Fibroblast of lung (primary cell): ENCODE measurements at places on chromosomes 1 and 21.
A peak's percentile ranks its signal among the peaks of the same experiment; 100 is the strongest.

GRCh38 chr1:114024049-114024448 is 44.8 kb downstream of the OLFML3 start:
- no peak overlapping the region for H3K4me3 ChIP-seq
- no peaks in the 10 kb centered on the region for H3K36me3 ChIP-seq
- no peaks in the 10 kb centered on the region for H3K4me1 ChIP-seq

- DNase-seq, result no peak
- H3K36me3 ChIP-seq, result no peaks in the 10 kb centered on the region
- no peaks in the 10 kb centered on the region for H3K27me3 ChIP-seq
These were observed 279.6 kb downstream of the NFIA start for GRCh38 chr1:61361931-61362330.

DNA sequence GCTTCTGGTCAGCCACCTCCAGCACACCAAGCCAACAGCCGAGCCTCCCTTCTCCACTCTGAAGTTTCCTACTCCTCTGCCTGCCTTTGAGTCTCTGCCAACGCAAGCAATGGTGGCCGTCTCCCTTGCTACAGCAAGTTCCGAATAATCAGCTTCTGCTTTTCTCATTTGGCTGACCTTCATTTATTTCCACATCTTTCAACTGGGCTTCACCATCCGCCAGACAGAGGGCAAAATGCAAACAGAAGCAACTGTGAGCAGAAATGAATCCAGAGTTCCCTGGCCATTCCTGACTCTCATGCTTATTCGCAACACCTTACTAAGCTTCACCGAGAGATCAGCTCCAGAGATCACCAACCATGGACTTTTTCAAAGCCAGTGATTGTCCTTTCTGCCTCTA is 621.0 kb downstream of the NPHP4 start:
- no peaks in the 10 kb centered on the region for H3K27me3 ChIP-seq
- H3K27ac ChIP-seq, result no peak overlapping the region
- no peak for DNase-seq
- no peak overlapping the region for H3K4me3 ChIP-seq
- no peaks in the 10 kb centered on the region for H3K4me1 ChIP-seq

DNA sequence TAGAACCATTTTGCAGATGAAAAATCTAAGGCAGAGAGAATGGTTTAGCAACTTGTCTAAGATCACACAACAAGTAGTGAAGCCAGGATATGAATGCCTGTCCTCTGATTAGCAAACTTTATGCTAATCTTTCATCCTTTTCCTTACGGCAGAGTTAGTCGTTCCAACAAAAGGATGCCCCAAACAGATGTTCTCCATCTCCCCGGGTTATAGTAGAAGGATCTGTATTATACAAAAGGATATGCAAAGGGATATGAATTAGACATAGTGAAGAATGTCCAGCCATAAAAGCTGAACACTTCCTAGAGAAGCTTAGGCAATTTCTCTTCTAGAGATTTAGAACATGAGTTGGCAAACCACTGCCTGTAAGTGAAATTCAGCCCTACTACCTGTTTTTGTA is 291.6 kb upstream of the DUSP10 start:
- no peaks in the 10 kb centered on the region for H3K4me1 ChIP-seq
- H3K27me3 ChIP-seq, result no peaks in the 10 kb centered on the region
- H3K4me3 ChIP-seq, result no peak overlapping the region
- H3K36me3 ChIP-seq, result no peaks in the 10 kb centered on the region
- H3K27ac ChIP-seq, result no peak overlapping the region
- DNase-seq, result no peak

DNA sequence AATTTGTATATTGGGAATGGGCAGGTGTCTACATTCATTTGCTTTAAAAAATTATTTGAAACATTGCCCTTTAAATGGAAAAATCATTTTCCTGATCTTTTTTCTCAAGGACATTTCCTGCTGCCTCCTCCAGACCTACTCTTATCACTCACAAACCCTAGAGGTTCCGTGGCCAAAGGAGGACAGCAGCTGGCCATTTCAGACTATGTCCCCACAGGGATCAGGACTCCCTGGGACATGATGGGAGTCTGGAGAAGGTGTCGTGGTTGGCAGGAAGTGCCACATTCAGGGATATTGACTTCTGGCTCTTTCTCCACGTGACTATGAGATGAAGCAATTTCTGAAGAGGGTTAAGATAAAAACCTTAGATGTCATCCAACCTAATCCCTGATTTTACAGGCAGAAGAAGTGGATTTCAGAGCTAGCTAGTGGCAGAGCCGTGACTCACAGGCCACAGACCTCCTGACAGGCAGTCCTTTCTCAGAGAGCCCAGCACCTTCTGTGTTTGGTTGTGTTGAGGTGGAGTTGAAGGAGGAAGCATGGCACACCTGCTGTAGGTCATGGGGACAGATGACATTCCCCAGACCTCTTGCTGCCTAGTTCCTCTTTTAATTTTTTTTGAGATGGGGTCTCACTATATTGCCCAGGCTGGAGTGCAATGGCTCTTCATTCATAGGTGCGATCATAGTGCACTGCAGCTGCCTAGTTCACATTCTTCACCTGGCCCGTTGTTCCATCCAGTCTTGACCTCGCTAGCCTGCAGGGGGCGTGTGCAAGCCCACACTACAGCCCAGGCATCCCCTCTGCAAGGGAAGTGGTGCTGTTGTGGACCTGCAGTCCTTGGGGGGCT is 25.5 kb upstream of the IL10 start:
- no peak overlapping the region for H3K4me3 ChIP-seq
- no peak for DNase-seq
- peaks cover 2% of the 10 kb centered on the region for H3K4me1 ChIP-seq
- H3K27ac ChIP-seq, result no peak overlapping the region
- H3K27me3 ChIP-seq, result no peaks in the 10 kb centered on the region

DNA sequence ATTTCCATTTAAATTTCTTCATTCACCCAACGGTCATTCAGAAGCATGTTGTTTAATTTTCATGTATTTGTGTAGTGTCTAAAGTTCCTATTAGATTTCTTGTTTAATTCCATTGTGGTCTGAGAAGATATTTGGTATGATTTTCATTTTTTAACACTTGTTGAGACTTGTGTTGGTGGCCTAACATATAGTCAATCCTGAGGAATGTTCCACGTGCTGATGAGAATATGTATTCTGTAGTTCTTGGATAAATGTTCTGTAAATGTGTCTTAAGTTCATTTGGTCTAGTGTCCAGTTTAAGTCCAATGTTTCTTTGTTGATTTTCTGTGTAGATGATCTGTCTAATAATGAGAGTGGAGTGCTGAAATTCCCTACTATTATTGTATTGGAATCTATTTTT is 22.7 kb upstream of the LCE5A start:
- H3K4me3 ChIP-seq, result no peak overlapping the region
- no peak overlapping the region for H3K27ac ChIP-seq
- H3K36me3 ChIP-seq, result no peaks in the 10 kb centered on the region
- H3K4me1 ChIP-seq, result no peaks in the 10 kb centered on the region
- no peaks in the 10 kb centered on the region for H3K27me3 ChIP-seq

GRCh38 chr21:26795412-26795805 is 49.8 kb downstream of the ADAMTS1 start:
- H3K4me3 ChIP-seq, result no peak overlapping the region
- no peaks in the 10 kb centered on the region for H3K4me1 ChIP-seq
- no peaks in the 10 kb centered on the region for H3K27me3 ChIP-seq
- DNase-seq, result no peak
- H3K27ac ChIP-seq, result no peak overlapping the region

DNA sequence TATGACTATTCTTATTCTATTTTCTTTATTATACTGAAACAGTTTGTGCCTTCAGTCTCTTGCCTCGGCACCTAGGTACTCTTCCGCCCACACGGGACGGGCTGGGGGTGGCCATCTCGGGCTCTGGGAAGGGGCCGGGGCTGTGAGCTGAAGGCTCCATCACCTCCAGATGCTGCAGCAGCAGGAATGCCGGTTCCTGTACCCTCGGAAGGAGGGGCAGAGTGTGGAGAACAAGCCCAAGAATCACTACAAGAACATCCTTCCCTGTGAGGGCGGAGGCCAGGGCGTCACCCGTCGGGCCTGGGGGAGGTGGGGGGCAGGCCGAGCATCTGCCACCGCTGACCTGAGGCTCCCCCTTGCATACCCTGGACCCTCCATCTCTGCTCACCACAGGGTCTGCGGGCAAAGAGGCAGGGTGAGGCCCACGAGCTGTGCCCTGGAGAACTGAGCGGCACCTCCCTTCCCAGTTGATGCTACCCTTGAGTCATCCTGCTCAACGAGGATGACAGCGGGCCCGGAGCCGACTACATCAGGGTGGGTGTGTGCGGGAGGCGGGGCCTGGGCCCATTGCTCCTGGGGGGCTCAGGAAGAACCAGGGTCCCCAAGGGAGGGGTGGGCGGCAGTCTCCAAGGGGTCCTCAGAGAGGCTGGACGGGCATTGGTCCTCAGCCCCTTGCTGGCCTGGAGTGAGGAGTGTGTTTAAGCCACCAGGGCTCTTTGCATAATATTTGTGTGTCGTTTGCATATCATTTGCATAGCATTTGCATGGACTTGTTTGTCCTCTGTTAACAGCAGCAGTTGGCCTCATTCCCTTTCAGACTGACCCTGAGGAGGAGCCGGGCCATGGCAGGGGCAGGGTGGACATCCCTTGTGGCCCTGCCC is 7.5 kb downstream of the RNF223 start:
- DNase-seq, result no peak
- no peak overlapping the region for H3K27ac ChIP-seq
- peaks cover 8% of the 10 kb centered on the region for H3K4me1 ChIP-seq
- H3K36me3 ChIP-seq, result no peaks in the 10 kb centered on the region
- no peak overlapping the region for H3K4me3 ChIP-seq

DNA sequence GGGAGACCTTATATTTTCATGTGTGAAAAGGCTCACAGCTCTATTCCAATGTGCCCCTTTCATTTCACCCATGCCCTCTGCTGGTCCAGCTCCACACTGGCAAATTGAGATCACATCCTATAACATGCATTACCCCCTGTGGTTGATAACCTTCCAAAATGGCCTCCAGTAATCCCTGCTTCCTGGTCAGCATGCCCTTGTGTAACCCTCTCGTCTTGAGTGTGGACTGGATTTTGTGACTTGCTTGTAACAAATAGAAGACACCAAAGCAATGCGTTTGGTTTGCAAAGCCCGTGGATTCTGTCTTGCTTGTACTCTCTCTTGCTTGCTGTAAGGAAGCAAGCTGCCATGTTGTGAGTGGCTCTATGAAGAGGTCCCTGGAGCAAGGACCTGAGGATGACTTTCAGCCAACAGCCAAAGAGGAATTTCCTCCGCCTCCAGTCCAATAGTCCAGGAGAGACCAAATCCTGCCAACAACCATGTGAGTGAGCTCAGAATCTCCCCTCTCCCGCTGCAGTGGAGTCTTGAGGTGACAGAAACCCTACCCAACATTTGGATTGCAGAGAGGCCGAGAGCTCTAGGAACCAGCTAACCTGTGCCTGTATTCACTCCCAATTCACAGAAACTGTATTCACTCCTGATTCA is 17.4 kb downstream of the KCNA10 start:
- DNase-seq, result no peak
- H3K27me3 ChIP-seq, result peaks cover 3% of the 10 kb centered on the region
- H3K4me1 ChIP-seq, result no peaks in the 10 kb centered on the region
- H3K4me3 ChIP-seq, result no peak overlapping the region
- H3K27ac ChIP-seq, result no peak overlapping the region

DNA sequence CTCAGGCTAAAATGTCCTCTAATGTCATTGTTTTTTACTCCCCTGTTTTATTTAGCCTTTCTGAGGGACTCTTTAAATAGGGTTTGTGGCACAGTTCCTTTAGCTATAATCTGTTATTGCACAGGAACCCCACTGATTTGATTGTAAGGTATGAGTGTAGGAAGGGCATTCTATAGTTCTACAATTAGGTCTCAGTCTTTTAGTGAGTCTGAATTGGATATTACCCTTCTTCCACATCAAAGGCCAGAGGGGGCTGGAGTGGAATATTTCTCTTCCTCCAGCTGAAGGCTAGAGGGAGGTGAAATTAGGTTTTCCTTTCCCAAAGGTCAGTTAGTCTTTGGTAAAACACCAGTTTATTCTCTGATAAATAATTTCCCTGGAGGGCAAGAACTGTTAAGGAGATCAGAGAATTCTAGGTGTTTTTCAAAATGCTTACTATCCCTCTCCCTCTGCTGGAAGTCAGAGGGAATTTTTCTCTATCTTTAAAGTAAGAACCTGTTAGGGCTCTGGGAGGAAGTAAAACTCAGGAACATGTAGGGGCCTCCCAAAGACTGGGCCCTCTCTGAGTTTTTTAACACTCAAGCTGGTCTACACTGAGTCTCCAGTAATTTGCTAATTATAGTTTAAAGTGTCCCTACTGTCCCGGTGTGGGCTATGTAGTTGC is 176.3 kb upstream of the ZNHIT6 start:
- peak; percentile 6 for DNase-seq
- H3K4me3 ChIP-seq, result no peak overlapping the region
- no peaks in the 10 kb centered on the region for H3K4me1 ChIP-seq
- no peak overlapping the region for H3K27ac ChIP-seq
- H3K36me3 ChIP-seq, result no peaks in the 10 kb centered on the region

DNA sequence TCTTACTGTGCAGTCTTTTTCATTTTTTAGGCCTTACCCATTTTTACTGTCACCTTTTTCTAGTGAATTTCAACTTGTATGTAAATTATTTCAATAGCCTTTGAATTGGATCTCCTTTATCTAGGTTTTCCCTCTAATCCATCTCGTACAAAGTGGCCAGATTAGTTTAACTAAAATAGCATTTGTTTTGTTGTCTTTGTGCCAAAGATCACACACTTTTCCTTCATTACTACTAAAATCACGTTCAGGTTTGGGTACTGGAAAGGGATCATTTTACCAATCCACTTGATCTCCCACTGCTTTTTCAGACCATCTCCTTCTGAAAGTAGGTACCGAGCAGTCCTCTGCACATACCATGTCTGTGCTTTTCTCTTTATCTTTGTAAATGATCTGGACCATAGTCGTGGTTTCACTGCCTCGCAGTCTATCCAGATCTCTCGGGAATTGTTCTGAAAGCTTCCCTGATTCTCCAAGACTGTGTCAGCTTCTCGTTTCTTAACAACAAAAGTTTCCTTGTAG is 20.1 kb downstream of the KDM1A start:
- DNase-seq, result no peak
- H3K27ac ChIP-seq, result no peak overlapping the region
- H3K4me3 ChIP-seq, result no peak overlapping the region
- no peaks in the 10 kb centered on the region for H3K36me3 ChIP-seq
- no peaks in the 10 kb centered on the region for H3K4me1 ChIP-seq

- DNase-seq, result peak; percentile 91
- no peaks in the 10 kb centered on the region for H3K27me3 ChIP-seq
- H3K4me3 ChIP-seq, result peak overlapping the region; percentile 63
- peaks cover 12% of the 10 kb centered on the region for H3K36me3 ChIP-seq
These were observed 80.5 kb upstream of the BMP8A start for GRCh38 chr1:39410915-39411436.
